Esophagus (tissue), 2 donors: ENCODE measurements at places on chromosomes 2 and 18. TPM values are rescaled to one million over a fixed set of nuclear protein-coding genes. Genes with fewer than 3 reads are reported as not detected.

EPG5 gene
- 5.1 TPM for polyA plus RNA-seq

CYRIA gene
- polyA plus RNA-seq, result 1.0 TPM

GAREM1 gene
- polyA plus RNA-seq, result 4.9 TPM

CPO gene
- 0.15 TPM for polyA plus RNA-seq

POTEJ gene
- polyA plus RNA-seq, result not detected

TMEM237 gene
- 14.9 TPM for polyA plus RNA-seq

ZNF396 gene
- polyA plus RNA-seq, result 0.74 TPM

AGXT gene
- polyA plus RNA-seq, result not detected

SPATA3 gene
- polyA plus RNA-seq, result not detected

NBEAL1 gene
- 5.7 TPM for polyA plus RNA-seq
